ENCODE measurements at places on chromosomes 6 and 20. TPM values are rescaled to one million over a fixed set of nuclear protein-coding genes. Genes with fewer than 3 reads are reported as not detected.

- DNase-seq: no peak
These were observed 30.1 kb upstream of the TGM6 start for GRCh38 chr20:2350606-2351005.

Gene COL9A1
- 0.08 TPM for total RNA-seq

DNA sequence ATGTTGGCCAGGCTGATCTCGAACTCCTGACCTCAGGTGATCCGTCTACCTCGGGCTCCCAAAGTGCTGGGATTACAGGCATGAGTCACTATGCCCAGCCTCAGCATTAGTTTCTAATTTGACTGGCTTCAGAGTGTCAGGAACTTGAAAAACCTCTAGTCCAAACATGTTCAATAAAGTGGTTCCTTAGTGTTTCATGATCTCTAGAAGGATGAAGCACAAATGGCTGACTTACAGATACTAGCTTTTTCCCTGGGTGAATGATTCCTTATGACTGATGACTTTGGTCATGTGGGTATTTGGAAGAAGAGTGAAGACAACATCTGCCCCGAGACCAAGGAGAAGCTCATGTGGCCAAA is 16.4 kb downstream of the GLYATL3 start:
- no peak for DNase-seq

DNA sequence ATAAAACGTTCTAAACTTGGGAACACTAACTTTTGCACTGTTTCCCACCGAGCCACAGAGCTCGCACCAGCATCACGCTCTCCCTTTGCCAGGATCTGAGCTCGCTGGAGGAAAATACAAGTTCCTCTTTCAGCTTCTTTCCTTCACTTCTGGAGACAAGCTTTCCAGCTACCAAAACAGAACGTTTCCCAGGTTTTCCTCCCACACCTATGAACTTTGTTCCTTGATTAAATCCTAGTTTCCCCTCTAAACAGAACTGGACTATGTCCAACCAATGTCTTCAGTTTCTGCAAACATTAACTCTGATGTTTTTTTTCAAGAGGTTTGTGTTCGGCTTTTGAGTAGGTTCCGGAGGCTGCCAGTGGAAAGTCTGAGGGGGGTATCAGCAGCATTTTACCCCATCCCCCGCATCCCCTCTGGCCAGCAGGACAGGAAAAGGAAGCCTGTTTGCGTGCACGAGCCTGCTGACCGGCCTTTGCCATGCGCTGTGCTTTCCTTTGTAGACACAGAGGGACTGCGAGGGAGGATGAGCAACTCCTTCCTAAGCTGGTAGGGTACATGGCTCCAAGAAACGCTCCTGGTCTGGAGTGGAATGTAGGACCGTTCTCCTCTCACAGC is 135.5 kb downstream of the LY86 start:
- DNase-seq: peak; percentile 42

DNA sequence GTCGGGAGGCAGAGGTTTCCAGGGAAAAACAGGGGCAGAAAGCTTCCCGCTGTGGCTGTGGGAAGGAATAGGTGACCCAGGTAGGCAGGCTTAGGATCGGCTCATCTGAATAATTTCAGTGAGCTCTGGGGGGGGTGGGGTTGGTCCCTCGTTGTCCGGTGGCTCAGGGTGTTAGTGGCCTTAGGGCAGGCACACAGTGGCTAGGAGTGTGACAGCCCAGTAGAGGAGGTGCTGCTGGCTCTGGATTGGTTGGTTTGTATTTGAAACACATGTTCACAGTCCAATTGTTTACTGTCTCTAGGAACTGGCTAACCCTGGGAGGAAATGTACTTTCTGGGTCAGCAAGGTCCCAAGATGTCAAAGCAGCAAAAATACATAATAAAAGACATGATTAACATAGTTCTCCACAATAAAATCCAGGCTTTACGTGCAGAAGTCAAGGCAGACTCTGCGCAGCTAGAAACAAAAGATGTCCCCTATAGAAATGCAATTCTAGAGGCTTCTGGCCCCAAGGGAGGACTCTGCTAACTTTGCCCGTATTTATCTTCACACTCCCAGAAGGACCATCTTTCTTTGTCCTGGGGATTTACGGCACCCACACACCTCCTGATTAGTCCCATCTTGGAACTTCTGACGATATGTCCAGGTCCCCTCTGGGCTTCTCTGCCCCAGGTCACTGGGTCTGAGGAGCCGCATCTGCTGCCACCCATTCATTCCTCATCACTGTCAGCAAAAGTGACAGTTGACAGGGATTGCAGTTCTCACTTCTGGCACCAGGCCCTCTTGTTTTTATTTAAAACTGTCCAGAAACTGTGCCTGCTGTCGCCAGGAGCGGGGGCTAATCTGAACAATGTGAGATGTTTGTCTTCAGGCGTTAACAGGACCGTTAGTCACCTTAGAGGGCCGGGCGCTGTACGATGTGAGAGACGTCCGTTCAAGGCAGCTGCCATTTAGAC is 18.7 kb downstream of the MOCS3 start:
- no peak for DNase-seq

Gene RMND1
- total RNA-seq: 17.3 TPM

DNA sequence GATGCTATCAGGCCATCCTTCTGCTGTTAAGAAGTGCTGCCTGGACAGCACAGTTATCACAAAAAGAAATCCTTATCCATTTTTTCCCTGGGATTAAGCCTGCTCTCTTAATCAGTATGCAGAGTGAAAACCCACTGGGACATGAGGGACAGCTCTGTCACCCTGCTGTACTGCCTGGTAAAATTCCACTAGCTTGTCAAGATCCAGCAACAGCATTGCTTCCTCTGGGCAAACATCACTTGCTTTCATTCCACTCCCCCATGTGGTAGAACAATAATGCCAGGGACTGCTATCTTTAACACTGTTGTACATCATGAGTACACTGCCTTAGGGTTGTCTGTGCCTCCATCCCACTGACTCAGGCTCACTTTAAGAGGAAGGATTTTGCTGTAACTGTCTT is 331.3 kb downstream of the KIF16B start:
- DNase-seq: no peak

Gene LRRN4
- total RNA-seq: 0.08 TPM

DNA sequence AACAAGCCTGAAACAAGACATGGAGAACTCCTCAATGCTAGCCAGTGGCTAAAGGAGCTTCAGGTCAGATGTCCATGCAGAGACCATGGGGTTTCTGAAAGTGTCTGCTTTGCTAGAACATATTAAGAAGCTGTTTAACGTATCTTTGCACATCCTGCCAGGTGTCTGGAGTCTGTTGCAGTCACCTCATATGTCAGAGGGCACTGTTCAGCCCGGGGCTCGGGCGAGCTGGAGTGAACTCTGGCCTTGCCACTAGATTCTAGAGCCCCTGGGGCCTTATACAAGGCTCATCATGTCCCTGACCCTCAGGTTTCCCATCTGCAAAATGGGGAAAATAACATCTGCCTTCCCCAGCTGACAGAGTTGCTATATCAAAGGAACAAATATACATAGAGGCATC is 59.0 kb downstream of the PRDM1 start:
- no peak for DNase-seq

Gene CLPSL2
- not detected for total RNA-seq

DNA sequence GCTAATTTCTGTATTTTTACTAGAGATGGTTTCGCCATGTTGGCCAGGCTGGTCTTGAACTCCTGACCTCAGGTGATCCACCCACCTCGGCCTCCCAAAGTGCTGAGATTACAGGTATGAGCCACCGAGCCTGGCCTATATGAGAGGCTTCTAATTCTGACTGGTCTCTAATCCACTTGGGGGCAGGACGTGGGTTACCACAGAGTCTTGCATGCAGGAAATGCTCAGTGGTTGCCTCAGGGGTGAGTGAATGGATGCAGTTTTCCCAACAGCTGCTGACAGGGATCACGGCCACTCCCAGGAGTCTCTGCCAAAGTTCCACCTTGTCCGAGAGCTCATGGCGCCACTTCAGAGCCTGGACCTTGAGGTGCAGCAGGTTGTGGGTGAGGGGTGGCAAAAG is 6.4 kb upstream of the FANCE start:
- DNase-seq: no peak

Gene RAET1G
- total RNA-seq: 0.19 TPM

GRCh38 chr20:23320317-23320716 is 30.3 kb upstream of the NXT1 start:
- no peak for DNase-seq

DNA sequence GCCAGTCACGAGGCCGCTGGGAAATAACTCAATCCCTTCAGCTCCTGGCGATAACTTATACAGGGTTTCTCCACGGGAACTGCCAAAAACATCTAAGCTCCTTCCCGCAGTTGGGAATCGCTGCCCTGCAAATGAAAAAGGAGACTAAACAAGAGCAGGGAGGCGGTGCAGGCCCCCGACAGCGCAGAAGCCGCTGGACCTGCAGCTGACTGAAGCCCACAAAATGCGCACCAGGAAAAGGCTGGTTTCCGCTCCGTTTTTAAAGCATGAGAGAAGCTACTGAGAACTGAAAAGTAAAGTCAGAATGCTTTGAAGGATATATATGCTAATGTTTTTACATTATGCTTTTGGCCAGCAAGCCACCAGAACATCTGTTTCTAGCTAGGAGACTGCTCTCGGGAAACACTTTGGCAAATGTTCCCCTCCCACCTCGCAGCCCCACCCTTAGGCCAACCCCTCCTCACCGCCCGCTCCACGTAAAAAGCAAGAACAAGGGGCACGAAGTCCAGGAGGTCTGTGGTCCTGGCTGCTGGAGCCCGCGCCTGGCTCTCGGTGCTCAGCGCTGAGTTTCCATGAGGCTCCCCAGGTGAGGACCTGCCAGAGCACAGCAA is 90.5 kb downstream of the SOD2 start:
- DNase-seq: no peak

DNA sequence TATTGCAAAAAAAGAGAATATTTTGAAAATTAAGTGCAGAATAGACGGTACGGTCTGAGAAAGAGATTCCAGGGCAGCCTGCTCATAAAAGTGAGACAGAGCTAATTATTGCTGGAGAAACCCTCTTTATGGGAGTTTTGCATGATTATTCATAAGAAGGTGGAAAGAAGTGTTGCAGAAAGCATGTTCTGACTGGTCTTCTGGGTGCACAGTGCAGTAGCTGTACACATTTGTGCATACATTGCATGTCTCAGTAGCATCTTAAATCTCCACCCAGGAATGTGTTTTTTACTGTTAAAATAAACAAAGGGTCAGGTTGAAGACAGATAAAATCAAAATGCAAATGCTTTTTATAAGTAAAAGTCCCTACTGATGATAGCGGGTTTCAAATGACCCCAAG is 1813.6 kb upstream of the DEFB115 start:
- no peak for DNase-seq

DNA sequence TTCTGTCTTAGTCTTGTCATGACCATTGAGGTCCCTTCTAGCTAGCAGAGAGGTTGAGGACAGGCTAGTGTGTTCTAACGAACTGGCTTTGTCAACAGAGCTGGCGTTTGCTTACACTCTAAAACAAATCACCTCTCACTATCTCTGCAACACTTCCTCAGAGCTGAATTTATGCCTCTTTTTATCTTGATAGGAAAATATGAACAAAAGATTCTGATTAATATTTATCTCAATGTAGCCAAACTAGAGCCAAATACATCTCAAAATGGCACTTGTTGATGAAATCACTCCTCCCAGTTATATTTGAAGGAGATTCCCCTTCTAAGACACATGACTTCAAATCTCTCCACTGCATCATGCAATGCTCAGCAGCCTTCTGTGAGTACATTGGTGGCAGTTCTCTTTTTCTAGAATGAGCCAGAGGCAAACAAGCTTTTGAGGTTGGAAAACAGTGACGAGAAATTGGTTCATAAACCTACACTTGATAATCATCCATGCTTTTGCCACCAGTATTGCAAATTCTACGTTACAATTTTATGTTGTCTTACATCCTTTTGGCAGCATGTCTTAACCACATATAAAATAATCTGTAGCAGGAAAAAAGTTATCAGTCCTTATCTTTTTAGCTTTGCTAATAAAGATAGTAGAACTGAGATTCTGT is 615.7 kb upstream of the CITED2 start:
- DNase-seq: no peak

DNA sequence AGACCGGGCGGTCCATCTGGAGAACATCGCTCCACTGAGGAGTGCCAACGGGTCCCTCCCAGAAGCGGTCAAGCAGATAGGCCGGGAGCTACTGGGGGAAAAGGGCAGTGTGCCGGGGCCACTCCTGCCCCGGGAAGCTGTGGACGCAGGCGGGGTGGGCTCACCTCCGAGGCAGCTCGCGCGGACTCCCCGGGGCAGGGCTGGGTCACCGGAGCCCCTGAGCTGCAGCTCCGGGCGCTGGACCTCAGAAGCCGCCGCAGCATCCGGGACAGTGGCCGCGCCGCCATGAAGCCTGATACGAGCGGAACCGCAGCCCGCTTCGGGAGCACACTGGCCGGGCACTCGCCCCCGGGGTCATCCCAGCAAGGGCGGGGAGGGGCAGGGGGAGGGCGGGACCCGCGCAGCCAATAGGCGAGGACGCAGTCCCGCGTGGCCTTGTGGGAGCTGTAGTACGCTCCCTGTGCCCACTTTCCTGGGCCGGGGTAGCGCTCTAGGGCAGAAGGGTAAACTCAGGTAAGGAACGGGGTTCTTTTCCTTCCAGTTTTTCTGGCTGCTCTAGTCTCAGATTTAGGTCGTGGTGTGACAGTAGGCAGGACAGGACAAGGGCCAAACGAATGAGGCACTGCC is at the start of gene MOCS1:
TSS of gene MOCS1 (minus strand) at position 332 of the 627 bp plus-strand sequence. CDS start at position 287, 45 bp downstream.
- DNase-seq: peak; percentile 92

DNA sequence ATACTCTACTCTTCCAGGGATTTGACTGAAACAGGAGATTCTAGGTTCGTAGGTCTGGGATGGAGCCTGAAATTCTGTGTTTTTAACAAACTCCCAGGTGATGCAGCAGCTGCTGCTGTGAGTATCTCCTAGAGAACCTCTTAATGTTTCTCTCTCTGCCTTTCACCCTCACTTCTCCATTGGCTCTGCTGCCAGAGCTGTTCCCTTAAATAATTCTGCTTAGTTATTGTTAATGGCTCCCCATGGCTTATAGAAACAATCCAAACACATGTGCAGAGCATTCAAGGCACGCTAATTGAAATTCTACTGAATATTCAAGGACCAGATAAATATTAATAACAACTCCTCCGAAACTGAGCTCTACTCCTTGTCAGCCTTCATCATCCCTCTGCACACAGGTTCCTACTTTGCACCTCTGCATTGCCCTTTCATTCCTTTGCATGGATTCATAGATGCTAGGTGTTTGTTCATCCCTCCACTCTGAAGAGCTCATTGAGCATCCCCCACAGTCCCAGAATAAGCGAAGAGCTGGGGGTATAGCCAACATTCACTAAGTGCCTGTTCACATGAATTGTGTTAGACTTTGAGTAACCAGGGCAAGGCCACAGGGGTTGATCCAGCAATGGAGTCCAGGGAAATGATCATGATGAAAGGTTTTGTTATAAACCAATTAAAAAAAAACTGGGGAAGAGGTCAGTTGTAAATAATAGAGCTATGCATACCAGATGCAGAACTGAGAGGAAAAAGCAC is 488.4 kb upstream of the JAG1 start:
- DNase-seq: no peak

DNA sequence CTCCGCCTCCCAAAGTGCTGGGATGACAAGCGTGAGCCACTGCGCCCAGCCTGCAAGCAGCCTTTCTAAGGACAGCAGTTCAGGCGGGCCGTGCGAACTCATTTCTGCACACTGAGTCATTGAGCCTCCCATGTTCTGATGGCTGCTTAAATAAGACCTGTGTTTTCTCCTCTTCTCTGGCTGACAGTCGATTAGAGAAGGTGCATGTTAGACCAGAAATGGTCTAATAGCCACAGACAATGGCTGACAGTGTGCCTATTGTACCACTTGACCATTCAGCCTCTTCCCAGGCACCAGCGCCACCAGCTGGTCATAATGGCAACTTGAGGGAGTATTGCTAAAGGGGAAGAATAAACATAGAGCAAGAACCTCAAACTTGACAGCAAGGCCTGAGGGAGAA is 6.2 kb downstream of the CST11 start:
- peak; percentile 47 for DNase-seq
